ENCODE measurements at places on chromosomes 6 and 20. TPM values are rescaled to one million over a fixed set of nuclear protein-coding genes. Genes with fewer than 3 reads are reported as not detected.
A peak's percentile ranks its signal among the peaks of the same experiment; 100 is the strongest.

DNA sequence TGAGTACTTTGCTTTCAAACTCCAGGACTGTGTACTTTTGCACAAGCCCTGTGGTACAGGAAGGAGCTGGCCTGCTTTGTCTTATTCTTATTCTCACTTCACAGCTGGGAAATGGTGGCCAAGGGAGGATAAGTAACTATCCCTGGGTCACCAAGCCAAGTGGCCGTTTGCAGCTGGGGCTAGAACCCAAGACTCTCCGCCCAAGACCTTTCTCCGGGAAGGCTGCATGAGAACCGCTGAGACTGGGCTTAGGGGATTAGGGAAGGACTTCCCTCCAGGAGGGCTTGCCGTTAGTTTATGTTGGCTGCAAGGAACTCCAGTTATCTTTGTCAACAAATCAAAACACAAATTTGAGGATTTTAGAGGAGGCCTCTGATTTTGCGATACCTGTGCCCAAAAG lies 343.2 kb upstream of the RNF24 start:
- DNase-seq: no peak

DNA sequence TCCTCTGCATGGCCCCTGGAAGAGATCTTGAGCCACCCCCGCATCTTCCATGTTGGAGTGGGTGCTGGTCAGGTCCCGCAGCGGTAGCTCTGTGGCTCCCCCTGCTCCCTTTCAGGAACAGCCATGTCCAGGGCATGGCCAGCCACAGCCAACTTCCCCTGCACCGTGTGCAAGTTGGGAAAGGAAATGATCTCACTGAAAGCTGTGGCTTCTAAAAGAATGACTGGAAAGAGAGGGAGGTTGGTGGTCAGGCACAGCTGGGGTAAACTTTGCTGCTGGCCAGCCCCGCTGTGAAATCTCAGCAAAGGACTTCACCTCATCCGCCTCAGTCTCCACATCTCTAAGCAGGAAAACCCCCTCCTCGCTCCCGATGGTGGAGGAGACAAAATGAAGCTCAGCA lies 153.6 kb upstream of the CST7 start:
- DNase-seq: no peak

SMOC2 gene
- polyA plus RNA-seq: not detected

- DNase-seq: no peak
Observed at GRCh38 chr6:64294034-64294433, 658.4 kb downstream of the PHF3 start.

DNA sequence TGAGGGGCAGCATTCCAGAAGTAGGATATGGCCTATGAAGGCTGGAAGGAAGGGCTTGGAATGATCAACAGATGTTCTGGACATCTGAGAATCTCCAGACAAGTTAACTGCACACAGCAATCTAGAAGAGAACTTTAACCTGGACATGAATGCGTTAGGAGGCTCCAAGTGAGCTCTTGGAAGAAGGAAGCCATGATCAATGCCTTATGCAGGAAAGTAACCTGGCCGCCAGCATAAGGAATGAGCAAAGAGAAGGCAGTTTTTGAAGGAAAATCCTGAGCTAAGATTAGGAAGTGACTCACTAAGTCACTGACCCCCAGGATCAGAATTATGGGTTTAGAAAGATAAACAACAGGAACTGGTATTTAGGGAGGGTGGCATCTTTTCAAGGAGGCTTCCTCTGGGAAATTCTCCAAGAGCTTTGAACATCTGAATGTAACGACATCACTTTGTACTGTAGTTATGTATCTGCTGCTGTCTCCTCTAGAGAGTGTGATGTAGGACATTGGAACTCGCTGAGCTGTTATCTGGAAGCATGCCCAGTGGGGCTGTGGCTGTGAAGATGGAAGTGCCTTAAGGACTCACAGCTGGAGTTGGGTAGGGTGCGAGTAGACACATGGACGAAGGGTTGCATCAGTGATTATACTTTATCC lies 236.8 kb downstream of the PACRG start:
- DNase-seq: peak; percentile 100

GRCh38 chr6:1407499-1407990 lies 18.2 kb downstream of the FOXF2 start:
- peak; percentile 60 for DNase-seq

GLP1R gene
- not detected for polyA plus RNA-seq

Data from BJ (cell line).